CD4-positive, alpha-beta T cell treated with Interleukin-21 for 1 hour (primary cell): ENCODE measurements at places on chromosomes 6 and 20.

DNA sequence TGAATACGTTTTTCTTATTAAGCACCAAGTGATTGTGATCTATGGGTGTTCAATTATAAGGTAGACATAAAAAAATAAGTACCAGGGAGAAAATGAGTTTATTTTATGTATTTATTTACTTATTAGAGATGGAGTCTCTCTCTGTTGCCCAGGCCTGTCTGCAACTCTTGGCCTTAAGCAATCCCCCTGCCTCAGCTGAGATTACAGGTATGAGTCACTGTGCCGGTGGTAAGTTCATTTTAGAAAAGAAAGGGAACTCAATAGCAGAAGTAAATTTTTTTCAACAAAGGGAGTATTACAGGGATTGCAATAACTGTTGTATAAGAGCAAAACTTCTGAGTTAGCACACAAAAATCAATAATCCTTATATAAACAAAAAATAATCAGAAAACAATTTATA is 98.7 kb upstream of the FUT9 start:
- no peak for DNase-seq

- no peak for DNase-seq
Measured at GRCh38 chr6:11201772-11202512, 30.5 kb downstream of the NEDD9 start.

DNA sequence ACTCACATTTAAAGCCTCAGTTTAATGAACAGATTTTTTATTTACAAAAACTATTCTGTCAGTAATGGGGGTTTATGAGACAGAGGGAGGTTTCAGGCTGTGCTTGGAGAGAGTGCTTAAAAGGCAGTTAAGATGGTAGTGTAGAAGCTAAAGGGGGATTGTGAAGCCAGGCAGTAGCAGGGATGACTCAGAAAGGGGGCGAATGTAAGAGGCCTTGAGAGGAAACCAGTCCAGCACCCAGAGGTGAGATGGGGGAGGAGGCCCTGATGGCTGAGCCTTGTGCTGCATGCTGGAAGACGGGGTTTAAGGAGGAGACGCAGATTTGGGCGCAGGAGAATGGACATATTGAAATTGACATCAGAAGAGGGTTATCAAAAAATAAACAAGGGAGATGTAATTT is 6.6 kb upstream of the SERPINB9 start:
- no peak for DNase-seq

GRCh38 chr6:12001004-12001705 is 11.0 kb upstream of the HIVEP1 start:
- no peak for DNase-seq

- peak; percentile 67 for DNase-seq
Measured at GRCh38 chr20:4082406-4083097, 67.2 kb upstream of the RNF24 start.

DNA sequence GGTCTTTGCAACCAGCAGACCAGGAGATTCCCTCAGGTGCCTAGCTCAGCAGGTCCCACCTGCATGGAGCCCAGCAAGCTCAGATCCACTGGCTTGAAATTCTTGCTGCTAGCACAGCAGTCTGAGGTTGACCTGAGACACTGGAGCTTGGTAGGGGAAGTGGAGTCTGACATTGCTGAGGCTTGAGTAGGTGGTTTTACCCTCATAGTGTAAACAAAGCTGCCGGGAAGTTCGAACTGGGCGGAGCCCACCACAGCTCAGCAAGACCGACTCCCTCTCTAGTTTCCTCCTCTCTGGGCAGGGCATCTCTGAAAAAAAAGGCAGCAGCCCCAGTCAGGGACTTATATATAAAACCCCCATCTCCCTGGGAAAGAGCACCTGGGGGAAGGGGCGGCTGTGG is 34.3 kb downstream of the PRSS35 start:
- peak; percentile 22 for DNase-seq

- DNase-seq, result no peak
Measured at GRCh38 chr6:38259736-38260135, 380.0 kb downstream of the BTBD9 start.

GRCh38 chr20:9235518-9235917 is 166.6 kb downstream of the PLCB4 start:
- DNase-seq, result no peak

- no peak for DNase-seq
Measured at GRCh38 chr6:97665446-97665845, 382.4 kb upstream of the MMS22L start.

GRCh38 chr20:51385646-51386530 is 156.6 kb downstream of the NFATC2 start:
- peak; percentile 52 for DNase-seq

GRCh38 chr20:23287354-23288190 is 63.0 kb upstream of the NXT1 start:
- no peak for DNase-seq

DNA sequence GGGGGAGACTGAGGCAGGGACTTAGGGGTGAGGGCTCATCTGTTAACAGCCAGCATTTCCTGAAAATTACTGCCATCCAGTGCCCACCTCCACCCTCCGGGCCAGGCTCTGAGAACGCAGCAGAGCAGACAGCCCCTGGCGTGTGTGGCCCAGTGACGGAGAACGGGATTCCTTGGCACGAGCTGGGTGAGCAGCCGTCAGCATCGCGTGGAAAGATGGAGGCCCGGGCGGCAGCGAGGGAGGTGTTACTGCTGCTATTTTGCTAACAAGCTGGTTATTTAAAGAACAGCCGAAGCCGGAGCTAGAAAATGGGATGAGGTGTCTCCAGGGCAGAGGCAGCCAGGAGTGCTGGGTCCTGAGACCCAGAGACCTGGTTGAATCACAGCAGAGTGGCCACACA is 62.7 kb downstream of the DLGAP4 start:
- DNase-seq, result no peak

- no peak for DNase-seq
Measured at GRCh38 chr6:100346828-100347227, 117.9 kb downstream of the SIM1 start.

GRCh38 chr6:163965426-163966348 is 551.2 kb downstream of the QKI start:
- DNase-seq, result no peak

DNA sequence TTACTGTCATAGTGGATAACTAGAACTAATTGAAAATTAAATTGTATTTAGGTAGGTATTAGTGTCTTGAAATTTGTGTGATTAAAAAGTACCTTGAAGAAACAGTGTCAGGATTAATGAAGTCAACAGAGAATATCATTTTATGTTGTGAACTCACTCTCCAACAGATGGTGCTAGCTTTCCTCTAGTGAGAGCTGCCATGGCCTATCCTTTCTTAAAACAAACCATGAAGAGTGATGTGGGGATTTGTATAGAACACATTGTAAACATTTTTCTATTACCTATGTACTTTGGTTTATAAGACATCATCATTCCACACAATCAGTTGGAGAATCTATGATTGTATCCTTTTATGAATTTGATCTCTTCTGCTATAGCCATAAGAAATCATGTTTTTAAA is 4.8 kb upstream of the SRSF12 start:
- DNase-seq, result peak; percentile 45

DNA sequence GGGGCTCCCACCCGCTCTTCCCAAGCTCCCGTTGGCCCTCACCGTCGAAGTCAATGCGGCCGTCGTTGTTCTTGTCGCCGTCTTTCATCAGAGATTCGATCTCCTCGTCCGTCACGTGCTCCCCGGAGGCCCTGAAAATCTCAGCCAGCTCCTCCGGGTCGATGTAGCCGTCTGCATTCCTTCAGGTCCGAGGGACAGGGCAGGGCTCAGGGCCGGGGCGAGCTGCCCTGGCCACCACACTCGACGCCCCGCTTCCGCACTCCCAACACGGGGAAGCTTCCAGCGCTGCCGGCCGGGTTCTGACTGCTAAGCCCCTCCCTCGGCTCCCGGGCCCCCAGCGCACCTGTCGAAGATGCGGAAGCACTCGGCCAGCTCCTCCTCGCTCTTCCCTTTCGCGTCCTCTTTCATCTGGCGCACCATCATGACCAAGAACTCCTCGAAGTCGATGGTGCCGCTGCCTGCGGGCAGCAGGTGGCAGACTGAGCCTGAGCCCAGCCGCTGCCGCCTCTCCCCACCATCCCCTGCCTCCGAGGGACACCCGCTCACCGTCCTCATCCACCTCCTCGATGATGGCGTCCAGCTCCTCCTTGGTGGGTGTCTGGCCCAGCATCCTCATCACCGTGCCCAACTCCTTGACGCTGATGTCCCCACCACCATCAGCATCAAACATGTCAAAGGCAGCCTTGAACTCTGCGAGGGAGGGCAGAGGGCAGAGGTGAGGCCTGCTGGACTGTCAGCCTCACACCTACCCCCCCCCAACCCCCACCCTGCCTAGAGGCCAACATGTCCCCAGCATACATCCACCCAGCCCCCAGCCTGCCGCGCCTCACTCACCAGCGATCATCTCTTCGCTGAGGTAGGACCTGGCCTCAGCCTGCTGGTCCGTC is 2.9 kb downstream of the TNNC2 start:
- peak; percentile 60 for DNase-seq

GRCh38 chr20:20406306-20406705 is 38.4 kb downstream of the INSM1 start:
- DNase-seq, result no peak

DNA sequence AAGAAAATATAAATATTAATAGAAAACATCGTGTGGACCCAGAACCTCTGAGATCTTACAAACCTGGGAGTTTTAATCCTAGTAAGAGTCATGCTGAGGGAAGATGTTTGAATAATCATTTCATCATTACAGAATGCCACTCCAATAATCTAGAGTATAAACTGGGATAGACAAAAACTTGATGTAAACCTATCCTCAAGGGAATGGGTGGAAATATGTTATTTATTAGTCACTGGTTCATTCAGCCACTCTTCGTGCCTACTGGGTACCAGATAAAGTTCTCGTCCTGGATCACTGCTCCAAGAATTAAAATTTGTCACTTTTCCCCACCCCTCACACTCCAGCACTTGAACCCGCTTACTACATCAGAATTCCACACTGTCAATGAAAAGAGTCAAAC is 7.7 kb downstream of the HLA-B start:
- DNase-seq, result no peak

DNA sequence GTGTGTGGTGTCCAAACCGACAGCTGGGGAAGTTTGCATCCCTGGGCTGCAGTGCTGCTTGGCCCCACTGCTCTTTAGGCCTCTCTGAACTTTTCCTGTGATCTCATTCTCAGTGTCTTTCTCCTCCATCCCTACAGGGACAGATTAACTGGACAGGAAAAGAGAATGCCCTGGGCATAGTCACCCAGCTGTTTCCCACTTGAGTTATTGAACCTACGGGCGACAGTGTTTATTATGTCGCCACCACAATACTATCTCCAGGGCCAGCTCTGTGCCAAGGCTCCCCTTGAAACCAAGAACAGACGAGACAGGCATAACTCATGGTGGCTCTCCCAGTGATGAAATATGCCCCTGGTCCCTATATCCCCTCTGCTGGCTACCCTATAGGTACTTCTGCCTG is 147.8 kb upstream of the EPHA7 start:
- DNase-seq, result no peak

GRCh38 chr6:144757730-144758129 is 472.6 kb downstream of the UTRN start:
- no peak for DNase-seq

DNA sequence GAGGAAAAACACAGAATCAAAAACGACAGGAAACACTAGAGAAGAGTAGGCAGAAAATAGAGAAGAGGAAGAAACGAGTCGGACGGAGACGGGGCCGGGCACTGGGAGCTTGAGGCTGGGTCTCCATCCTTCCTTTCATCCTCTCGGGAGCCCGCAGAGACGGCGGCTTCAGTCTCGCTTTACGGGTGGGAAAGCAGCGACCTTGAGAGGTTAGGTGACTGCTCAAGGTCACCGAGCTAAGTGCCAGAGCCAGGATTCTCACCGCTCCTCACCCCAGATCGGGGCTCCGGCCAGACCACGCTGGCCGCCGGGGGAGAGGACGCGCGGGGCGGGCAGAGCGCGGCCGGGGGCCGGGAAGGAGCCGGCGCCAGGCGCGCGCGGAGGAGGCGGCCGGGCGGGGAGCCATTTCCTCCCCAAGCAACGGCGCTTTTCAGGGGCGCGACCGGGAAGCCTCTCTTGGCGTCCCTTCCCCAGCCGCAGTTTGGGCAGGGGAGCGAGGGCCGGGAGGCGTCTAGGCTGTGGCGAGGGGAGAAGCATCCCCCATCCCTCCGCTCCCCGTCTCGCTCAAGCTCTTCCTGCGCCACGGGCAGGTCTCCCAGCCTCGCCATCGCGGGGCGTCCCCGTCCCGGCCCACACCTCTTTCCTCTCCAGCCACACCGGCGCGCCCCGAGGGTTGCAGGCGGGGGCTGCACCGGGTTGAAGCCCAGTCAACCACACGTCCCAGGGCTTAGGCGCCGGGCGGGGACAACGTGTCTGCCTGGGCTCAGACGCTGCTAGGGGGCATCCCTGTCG is 24.1 kb upstream of the MAP3K7 start:
- DNase-seq, result peak; percentile 12

- no peak for DNase-seq
Measured at GRCh38 chr6:90068703-90069523, 174.6 kb downstream of the GJA10 start.

- DNase-seq, result no peak
Measured at GRCh38 chr6:45721665-45722064, 294.0 kb downstream of the CLIC5 start.

DNA sequence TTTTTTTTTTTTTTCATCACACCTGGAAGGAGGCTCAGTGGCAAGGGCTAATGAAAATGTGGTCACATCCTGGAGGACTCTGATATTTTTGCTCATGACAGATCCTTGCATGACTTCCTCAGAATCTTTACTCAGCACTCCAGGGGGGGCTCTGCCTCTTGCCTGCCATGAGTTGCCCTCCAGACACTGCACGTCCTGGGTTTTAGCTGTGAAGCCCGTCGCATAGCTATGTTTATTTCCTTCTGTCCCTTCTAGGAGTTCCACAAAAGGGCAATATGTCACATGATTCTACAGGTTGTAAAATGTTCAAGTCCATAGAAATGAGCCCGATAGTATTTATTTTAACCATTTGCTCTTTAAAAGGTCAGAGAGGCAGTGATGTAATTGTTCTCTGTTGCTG is 18.2 kb downstream of the MAS1 start:
- DNase-seq, result no peak

- DNase-seq, result peak; percentile 70
Measured at GRCh38 chr6:85482905-85483700, 33.2 kb downstream of the NT5E start.

GRCh38 chr6:119322034-119322433 is 27.5 kb downstream of the MAN1A1 start:
- no peak for DNase-seq

DNA sequence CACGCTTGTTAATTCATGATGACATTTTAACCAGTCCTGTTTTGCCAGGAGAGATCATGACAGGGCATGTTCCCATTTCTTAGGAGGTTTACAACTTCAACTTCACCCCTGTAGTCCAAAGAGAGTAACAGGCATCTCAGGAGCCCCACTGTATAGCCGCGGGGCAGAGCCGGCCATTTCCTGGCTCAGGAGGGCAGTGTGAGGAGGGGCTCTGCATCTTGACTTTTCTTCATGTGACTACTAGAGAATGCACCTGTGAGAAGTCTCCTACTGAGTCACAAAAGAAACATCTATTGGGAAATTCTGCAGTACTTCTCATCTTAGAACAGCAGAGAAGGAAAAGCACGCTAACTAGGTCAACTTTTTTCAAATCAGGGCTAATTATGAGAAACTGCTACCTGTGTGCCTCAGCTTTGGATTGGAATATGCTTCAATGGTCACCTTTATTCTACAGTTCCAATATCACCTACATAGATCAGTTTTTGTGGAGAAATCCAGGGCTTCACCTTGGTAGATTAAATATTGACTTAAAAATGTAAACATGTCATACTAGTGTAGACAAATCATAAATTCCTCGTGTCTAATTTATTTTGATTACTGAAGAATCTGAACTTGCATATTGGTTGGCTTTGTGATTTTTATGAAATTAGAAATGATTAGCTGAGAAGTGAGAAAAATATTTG is 28.6 kb upstream of the SIM1 start:
- no peak for DNase-seq

- peak; percentile 77 for DNase-seq
Measured at GRCh38 chr20:64083378-64083803, 807 bp downstream of the LKAAEAR1 start.
